ENCODE measurements at places on chromosomes 6 and 20. TPM values are rescaled to one million over a fixed set of nuclear protein-coding genes. Genes with fewer than 3 reads are reported as not detected.

- no peak for DNase-seq
Observed at GRCh38 chr20:31716818-31717477, 5.7 kb downstream of the BCL2L1 start.

GRCh38 chr6:42177514-42178364, 4.6 kb downstream of the GUCA1A start:
- no peak for DNase-seq

- DNase-seq = no peak
Observed at GRCh38 chr6:148831064-148831463, 84.2 kb downstream of the UST start.

CST1 gene
- 2.3 TPM for total RNA-seq

GRCh38 chr20:11136691-11137090, 462.9 kb upstream of the JAG1 start:
- DNase-seq = no peak

DNA sequence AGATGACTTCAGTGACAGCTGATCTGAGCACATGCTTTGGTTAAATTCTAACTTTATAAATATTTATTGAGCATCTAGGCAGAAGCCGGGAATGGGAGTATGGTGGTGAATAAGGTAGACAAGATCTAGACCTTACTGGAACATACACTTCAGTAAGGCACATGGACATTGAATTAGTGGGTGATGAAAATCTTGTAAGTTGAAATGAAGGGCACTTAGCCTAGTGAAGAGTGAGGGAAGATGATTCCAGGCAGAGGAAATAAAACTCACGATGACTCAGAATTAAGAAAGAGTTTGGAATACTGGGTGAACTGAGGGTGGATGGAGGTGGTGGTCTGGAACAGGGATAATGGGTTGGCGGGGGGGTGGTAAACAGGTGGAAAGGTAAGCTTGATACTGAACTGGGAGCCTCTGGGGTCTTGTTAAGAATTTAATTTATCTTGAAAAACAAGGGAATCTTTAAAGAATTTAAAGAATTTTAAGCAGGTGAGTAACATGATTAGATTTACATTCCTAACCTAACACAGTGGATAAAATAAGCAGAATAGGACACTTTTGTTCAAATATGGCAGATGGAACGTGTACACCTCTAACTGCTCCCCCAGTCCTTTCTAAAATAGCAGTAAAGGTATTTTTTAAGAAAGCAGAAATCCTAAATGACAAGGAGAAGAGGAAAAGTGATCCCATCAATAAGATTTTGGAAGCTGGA, 75.2 kb upstream of the ARHGAP18 start:
- no peak for DNase-seq

SFTA2 gene
- 4.7 TPM for total RNA-seq

DNA sequence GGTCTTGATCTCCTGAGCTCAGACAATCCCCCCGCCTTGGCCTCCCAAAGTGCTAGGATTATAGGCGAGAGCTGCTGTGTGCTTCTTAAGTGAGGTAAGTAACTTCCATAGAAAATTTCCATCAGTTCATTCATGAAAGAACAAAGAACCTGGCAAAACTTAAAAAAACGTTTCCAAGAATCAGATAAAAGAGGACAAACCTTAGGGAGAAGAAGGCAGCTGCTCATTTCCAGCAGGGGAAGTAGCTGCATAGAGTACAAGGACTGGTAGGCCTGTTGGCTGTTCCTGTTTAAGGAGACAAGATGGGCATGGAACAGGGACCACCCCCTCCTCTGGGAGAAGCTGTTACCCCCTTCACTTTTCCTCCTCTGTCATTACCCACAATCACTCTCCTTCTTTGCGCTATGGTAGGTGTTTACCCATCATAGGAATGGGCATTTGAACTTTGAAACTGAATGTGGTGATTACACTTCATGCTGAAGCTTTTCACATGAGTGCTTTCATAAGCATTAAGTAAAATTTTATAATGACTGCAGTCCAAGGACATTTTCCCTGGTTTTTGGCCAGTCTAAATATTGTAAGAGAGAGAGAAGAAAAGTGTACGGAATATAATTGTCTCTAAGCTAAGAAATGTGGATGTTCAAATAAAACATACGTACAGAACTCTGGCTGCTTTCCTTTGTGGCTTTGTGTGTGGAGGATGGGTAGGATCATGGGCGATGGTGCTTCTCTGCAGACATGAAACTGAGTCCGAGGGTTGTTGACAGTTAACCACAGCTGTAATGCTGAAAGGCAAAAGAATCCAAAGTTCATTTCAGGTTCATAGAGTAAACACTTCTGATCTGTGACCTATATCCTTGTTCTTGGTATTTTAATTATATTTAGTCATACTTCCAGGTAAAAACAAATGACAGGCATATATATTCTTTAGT, 56.4 kb downstream of the CCN2 start:
- DNase-seq = peak; percentile 69

KIF13A gene
- 24.4 TPM for total RNA-seq

GRCh38 chr6:3230256-3230882, 2.9 kb upstream of the TUBB2B start:
- DNase-seq = no peak

DNA sequence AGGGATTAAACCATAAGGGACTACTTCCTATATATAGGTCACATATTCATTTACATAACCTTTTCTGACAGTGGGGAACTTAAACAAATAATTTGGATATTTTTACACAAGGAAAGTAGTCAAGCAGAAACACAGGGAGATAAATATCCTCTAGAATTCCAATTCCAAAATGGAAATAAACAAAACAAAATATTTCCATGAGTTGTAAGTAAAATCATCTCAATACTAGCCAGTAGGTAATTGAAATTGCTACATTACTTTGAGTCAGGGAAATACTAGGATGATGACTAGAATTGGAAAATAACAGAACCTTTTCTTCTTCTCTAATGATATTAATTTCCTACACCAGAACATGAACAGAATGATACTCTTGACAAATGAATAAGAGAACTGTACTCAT, 1308.1 kb upstream of the GJE1 start:
- no peak for DNase-seq

GSTA3 gene
- not detected for total RNA-seq

GRCh38 chr6:113489952-113490746, 367.0 kb upstream of the MARCKS start:
- no peak for DNase-seq

DNA sequence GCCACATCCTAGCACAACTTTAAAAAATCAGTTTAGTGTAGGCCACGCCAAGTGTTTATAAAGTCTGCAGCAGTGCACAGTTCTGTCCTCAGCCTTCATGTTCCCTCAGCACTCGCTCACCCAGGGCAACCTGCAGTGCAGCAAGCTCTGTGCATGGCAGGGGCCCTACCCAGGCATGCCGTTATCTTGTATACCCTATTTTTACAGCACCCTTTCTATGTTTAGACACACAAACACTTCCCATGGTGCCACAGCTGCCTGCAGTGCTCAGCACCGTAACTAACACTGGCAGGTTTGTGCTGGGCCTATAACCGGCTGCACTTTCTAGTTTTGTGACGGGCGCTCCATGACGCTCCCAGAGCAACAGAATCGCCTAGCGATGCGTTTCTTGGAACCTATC, 43.8 kb downstream of the ZBTB46 start:
- DNase-seq = no peak

DNA sequence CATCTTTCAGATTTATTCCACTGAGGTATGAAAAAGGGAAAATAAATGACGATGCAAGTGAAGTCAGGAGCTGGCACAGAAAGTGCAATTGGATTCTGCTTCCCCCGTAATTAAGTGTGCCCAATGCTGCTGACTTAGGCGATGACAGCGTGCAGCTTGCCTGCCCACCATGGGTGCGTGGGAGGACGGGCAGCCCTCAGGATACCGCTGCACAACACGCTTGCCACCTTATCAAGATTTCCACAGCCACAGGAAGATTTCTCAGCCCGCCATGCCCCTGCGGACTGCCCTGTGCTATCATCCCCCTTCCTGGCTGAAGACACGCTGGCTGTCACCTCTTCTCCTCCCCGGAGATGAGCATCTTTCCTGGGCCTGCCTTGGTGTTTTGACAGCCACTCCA, 103.3 kb upstream of the BACH2 start:
- no peak for DNase-seq

VPS16 gene
- total RNA-seq = 25.2 TPM

ADGRF5 gene
- total RNA-seq = 0.05 TPM

- DNase-seq = no peak
Observed at GRCh38 chr6:145842693-145843546, 28.3 kb upstream of the FBXO30 start.

- DNase-seq = no peak
Observed at GRCh38 chr6:111464184-111464583, 18.8 kb downstream of the REV3L start.

- DNase-seq = no peak
Observed at GRCh38 chr6:168231393-168231957, 88.1 kb downstream of the DACT2 start.

TBX18 gene
- not detected for total RNA-seq

CTCFL gene
- not detected for total RNA-seq

FAM162B gene
- total RNA-seq = not detected

GRCh38 chr6:46555129-46555528, 63.9 kb upstream of the RCAN2 start:
- no peak for DNase-seq

- no peak for DNase-seq
Observed at GRCh38 chr6:100671740-100672139, 207.0 kb upstream of the SIM1 start.

GRCh38 chr20:20488388-20488787, 120.5 kb downstream of the INSM1 start:
- DNase-seq = no peak

FNDC1 gene
- not detected for total RNA-seq

DNA sequence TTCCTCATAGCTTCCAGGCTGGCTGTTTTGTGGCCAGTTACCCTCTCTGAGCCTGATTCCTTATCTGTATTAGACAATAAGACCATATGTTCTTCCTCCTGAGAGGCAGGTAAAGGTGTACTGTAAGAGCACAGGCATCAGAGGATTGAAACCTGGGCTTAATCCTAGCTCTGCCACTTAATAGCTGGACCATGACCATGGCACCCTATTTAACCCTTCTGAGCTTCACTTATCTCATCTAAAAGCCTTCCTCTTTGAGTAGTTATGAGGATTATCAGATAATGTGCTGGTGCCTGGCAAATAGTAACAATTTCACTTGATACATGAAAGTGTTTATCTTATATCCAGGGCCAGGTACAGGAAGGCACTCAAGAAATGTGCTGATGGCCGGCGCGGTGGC, 34.9 kb downstream of the BCL2L1 start:
- DNase-seq = no peak

- DNase-seq = no peak
Observed at GRCh38 chr20:31675828-31676608, 38.3 kb downstream of the COX4I2 start.

TRMT6 gene
- 15.5 TPM for total RNA-seq

GRCh38 chr6:85473748-85474147, 23.9 kb downstream of the NT5E start:
- DNase-seq = no peak

DNA sequence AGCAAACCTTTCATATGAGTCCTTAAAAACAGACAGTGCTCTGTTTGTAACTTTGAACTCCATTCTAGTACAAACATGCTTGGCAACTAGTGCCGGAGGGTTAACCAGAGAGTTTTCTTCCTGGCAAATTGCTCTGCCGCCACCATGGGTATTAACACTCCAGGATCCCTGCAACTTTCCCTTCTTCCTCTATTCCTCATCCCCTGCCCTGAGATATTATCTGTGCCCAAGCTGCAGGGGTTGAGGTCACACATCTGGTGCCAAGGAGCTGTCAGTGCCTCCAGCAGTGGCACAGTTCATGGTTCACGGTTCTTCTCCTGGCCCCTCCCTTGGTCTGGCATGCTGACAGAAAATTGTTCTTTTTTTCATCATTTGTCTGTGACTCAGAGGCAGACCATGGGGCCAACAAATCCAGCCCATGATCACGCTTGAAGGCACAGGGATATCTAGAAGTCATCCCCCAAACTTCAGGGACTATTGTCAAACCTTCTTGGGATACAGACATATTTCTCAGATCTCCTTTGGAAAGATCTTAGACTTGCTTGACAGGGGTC, 77.5 kb downstream of the ATXN1 start:
- no peak for DNase-seq

GRCh38 chr6:118965371-118965770, 30.4 kb upstream of the MCM9 start:
- DNase-seq = no peak

DNA sequence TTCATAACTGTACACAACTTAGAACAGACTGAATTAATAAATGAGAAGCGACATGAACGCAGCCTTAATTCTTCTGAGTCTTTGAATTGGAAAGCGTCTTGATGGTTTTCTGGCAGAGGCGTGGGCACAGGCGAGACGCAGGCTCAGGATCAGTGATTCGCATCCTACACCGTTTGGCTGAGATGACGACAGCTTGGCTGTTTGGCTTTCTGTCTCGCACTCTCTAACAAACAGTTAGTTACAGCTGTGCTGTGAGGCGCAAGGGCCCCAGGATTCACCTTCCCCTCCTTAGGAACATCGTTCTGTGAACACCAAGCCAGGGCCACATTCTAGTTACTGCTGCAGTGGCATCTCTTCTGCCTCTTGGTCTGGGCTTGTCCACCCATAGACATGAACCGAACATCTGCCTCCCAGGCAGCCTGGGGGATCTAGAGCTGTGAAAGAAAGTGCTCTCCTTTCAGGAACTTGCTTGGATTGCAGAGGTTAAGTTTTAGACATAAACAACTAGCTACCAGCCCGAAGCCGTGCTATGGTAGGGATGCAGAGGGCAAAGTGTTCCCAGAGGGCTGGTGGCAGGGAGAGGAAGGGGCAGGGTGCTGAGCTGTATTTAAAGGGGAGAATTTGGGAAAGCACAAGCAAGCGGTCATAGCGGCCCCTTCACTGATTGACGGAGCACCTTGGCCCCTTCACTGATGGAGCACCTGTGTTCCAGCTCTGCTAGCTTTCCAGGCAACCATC, 49.6 kb downstream of the TCP11 start:
- DNase-seq = no peak

DNA sequence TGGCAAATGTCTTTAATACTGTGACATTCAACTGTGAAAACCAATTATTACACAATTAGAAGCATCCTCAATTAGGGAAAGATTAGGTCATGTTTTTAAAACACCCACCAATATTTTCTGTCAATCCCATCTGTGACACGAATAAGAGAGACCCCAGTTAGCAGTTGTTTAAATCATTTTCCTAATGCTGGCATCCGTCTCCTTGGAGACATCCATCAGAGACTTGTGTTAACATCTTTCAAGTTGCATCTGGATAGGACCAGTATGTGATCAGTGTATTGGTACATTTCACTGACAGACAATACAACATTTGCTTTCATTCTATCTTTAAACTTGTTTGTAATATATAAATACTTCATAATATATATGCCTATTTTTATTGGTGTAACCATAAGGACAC, 420.7 kb upstream of the RNF217 start:
- DNase-seq = no peak

GRCh38 chr20:37244572-37244957, 17.0 kb downstream of the GHRH start:
- no peak for DNase-seq

ASIP gene
- total RNA-seq = not detected

- DNase-seq = peak; percentile 82
Observed at GRCh38 chr6:158002951-158003853, 21.5 kb downstream of the SYNJ2 start.

- no peak for DNase-seq
Observed at GRCh38 chr6:53133961-53134360, 14.7 kb downstream of the GCM1 start.
